ENCODE measurements at places on chromosomes 11 and 22. TPM values are rescaled to one million over a fixed set of nuclear protein-coding genes. Genes with fewer than 3 reads are reported as not detected.

DNA sequence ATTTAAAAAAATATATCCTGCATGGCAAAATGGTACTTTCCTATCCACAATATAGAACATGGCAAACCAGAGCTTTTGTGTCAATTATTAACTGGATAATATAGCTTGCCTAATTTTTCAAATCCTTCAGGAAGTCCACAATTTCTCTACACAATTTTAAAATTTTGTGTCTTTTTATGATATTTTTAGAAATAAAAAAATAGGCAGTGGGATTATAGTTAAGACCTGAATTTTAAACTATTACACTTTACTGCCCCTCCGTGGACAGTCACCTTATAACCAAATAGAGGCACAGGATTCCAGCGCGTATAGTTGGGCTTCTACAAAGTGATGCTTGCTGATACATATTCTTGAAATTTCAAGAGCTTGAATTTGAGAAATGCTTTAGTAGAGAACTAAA is 2.1 kb upstream of the DMC1 start:
- peak; percentile 48 for DNase-seq

- no peak for DNase-seq
Observed at GRCh38 chr22:41598081-41598480, 8.4 kb upstream of the PMM1 start.

DNA sequence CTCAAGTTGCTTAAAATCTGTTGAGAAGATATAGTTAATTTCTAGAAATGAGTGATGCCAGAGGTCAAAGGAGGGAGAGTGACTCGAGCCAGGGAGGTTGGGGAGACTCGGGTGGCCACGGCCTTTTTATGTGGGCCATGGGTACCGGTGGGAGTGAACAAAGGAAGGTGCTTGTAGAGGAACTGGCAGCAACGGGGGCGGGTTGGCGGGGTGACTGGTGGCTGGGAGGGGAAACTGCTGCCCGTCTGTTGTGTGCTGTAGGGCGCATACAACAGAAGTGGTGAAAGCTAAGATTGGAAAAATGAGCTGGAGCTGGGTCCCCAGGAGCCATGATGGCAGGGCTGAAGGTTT is 5.4 kb downstream of the DAGLA start:
- no peak for DNase-seq

DNA sequence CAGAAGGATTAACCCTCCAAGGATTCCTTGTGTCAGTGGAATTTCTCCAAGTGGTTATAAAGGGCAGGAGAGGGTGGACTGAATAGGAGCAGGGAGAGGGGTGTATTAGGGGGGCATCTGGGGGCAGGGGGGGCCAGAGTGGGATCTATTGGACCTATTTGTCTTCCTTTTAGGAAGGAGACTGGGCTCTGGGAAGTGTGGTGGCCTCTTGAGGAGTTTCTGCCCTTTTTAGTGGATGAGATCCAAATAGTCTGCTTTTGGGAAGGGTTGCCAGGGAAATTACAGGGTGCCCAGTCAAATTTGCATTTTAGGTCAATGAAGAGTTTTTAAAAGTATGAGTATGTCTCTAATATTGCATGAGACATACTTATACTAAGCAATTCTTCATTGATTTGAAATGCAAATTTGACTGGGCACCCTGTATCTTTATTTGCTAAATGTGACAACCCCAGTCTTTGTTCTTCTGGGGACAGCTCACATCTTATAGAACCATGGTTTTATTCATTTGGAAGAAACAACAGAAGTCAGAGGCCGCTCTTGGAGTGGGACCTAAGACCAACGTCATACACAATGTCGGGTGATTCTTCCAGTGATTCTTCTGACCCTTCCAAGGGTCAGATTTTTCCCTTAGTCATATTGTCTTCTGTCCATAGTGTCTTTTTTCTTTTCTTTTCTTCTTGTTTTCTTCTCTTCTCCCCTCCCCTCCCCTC is 429 bp upstream of the SLC22A6 start:
- no peak for DNase-seq

Gene PRRG4
- total RNA-seq, result 22.9 TPM

Gene SYT7
- 4.4 TPM for total RNA-seq

DNA sequence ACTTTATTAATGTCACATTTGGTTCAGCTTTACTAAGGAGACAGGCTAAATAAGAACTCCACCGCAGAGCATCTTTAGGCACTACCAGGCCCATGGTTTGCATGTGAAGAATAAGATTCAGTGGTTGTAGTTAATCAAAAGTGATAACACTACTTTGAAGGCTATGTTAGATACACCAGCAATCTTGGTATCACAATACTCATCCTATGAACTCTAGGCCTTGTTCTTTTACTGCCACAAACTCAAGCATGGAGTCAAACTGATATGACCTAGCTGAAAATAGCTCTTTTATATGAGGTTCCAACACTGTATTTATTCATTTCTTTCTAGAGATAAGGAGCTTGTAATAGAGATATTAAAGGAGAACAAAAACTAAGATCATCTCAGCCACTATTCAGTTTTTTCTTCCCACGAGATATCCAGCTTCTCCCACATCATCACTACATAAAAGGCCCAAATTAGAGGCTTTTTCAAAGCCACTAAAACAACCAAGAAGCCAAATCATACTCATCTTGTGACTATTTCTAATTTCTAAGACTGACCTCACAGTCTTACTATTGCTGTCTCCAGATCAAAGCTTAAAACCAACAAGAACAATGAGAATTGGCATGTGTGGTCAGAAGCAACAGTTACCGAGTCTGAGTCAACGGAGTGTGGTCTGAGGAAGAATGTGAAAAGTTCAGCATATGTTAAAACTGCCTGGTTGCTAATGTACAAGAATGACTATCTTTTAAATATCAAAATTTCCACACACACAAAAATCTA is 25.1 kb upstream of the GUCY1A2 start:
- no peak for DNase-seq

DNA sequence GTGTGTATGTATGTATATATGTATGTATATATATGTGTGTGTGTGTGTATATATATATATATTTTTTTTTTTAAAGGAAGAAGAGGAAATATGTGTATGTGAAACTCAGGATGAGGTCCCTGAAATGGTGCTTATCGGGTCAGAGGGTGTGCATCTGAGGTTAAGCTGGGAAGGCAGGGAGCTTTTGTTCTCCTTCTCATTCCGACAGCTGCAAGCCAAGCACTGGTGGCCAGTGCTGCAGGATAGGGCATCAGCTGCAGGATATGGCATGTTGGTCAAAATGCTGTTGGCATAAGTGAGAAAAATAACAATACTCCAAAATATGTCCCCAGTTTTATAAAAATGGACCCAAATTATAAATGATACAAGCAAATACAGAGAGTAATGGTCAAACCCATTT is 7.4 kb downstream of the SNRPD3 start:
- no peak for DNase-seq

Gene OR52K1
- not detected for total RNA-seq

GRCh38 chr11:62889484-62890437 is 9.1 kb downstream of the SLC3A2 start:
- no peak for DNase-seq

GRCh38 chr11:30719371-30719770 is 133.2 kb upstream of the MPPED2 start:
- DNase-seq, result no peak

DNA sequence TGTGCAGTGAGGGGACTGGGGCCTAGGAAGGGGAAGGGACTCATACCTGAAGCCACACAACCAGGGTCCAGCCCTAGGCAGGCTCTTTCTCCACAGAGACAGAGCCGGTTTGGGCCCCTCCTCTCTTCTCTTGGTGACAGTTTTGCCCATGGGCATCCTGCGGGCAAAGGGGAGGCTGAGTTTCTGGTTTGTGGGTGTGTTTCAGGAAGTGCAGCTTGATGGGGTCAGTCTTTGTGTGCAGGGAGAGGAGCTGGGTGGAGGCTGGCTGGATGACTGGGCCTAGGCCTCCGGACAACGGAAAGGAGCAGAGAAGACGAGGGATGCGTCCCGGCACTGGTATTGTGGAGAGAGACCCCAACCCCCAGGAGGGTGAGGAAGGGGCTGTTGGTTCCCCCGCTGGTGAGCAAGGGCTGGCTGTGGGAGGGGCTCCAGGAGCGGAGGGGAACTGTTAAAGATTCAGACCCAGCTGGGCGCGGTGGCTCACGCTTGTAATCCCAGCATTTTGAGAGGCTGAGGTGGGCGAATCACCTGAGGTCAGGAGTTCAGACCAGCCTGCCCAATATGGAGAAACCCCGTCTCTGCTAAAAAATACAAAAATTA is 23.4 kb upstream of the CELSR1 start:
- no peak for DNase-seq

DNA sequence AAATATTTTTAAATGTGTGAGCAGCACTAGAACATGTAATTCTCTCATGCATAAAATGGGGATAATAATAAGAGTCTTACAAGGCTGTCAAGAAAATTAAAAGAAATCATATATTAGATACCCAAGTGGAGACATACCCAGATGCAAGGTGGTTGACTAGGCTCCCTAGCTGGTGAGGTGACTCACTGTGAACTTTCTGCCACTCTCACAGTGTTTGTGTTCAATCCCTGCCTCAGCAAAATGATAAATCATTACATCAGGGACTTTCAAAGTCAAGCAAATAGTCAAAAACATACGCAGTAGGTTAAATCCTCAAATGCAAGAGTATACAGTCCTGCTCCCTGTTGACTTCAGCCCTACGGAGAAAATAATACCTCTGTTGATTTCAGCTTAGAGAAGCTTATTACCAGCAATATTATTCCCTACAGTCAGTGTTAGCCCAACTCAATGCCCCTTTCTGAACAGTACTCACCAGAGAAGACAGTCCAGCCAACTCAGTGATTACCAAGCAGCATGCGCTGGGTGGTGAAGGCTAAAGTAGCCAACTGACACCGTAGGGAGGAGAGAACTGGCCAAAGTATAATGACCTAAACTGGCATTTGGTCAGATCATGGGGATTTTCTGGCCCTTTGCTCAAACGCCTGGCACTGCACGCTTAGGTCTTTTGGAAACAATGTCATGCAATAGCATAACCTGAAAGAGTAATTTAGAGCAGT is 73.1 kb upstream of the BARX2 start:
- DNase-seq, result no peak

DNA sequence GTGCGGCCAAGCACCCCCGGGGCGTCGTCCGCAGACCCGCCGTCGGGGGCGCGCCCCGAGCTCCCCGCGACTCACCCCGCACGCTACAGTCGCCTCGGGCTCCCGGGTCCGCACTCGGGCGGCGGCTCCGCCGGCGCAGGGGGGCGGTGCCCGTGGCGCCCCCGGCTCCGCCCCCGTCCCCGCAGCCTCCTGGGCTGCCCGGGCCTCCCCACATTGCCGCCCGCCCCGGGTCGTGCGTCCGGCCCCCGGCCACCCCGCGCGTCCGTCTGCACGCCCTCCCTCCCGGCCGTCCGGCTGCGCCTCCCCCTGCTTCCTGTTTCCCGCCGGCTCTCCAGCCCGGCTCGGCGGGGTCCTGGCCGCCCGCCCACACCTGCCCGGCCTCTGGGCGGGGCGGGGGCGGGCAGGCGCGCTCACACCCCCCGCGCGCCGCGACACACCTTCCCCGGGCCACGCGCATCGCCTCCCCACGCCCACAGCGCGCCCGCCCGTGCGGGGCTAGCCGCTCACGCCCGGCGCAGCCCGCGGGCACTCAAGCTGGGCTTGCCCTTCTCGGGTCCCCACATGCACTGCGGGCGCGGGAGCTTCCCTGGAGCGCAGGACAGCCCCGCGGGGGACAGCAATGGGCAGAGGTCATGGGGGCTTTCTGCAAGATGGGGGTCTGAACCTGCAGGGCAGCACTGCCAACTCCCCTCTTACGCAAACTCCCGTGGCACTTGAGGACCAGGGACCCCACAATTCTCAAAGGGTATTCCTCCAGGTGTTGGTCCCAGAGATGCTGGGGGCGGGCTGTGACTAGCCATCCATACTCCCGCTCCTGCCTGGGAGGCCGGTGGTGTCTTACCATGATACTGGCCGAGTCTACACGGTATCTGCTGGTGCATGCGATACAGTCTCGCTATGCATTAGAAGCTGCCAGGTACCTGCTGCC is at the start of gene CARD10:
Gene CARD10, minus strand, starts transcription at position 148 of the 928 bp plus-strand sequence. CDS start 215 bp downstream, outside the sequence.
- DNase-seq, result peak; percentile 75

Gene PARVG
- not detected for total RNA-seq

GRCh38 chr22:19430890-19431541 is 517 bp downstream of the HIRA start:
- peak; percentile 49 for DNase-seq

DNA sequence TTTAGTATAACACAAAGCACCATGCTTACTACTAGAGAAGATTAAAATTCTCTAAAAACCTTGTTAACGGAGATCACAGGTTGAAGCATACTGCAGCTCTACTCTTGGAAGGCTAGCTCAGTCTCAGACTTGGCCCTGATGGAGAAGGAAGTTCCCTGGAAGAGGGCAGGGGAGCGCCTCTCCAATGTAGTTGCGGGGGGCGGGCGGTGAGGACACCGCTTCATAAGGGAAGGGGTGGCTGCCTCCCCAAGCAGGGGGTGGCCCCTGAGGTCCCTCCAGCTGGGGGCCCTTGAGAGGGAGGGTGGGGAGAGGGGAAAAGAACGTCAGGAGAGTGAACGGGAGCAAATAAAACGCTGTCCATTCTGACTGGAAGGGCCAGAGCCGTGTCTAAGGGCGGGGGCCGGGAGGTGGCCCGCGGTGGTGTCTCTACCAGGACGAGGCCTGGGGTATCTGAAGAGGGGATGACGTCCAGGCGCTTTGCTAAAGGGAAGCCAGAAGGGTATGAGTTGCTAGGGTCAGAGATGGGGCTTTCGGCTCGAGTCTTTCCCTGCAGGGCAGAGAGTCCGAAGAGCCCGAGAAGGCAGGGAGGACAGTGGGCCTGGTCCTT is 553 bp upstream of the USP47 start:
- no peak for DNase-seq

DNA sequence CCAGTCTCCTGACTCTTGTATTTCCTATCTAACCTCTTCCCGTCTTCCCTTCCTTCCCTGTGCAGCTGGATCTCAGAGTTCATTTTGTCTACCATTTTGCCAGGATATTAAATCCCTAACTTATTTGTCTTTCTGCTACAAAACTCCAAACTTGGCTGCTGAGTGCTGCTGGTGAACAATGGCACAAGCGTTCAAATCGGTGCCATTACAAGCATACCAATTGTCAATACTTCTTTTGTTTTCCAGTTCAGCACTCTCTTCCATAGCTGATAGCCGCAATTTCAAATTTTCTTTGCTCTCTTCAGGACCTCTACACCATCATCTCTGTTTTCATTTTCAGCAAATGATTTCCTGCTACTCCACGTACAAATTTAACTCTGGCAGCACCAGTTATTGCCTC is 13.4 kb downstream of the IL18 start:
- DNase-seq, result no peak

- DNase-seq, result no peak
Observed at GRCh38 chr22:32791056-32791455, 10.4 kb upstream of the TIMP3 start.

Gene MADD
- 42.9 TPM for total RNA-seq

DNA sequence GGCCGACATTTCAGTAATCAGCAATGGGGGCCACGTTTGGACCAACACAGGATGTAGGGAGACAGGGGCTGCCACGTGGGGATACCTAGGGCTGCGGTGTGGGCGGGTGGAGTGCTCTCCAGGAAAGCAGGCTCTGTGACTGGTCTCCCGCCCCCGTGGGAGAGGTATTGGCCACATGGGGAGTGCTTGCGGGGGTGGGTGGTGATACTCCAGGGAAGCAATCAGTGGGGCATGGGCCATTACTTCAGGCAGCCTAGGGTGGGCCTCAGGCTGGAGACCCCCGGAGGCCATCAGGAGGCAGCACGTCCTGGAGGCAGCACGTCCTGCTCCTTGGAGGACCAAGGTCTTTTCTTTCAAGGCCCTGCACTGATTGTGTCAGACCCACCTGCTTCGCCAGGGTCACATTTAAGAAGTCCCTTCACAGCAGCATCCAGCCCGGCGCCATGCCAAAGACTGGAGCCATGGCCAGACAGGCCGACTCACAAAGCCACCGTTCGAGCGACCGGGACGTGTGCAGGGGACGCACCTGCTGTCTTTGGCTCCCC is 3.0 kb upstream of the MUC2 start:
- no peak for DNase-seq

Measured in Calu3 (cell line).